ENCODE measurements at places on chromosomes 2 and 18. TPM values are rescaled to one million over a fixed set of nuclear protein-coding genes. Genes with fewer than 3 reads are reported as not detected.

NT5DC4 gene
- total RNA-seq = not detected

- DNase-seq = no peak
Observed at GRCh38 chr18:57595347-57595746, 8.8 kb upstream of the FECH start.

DNA sequence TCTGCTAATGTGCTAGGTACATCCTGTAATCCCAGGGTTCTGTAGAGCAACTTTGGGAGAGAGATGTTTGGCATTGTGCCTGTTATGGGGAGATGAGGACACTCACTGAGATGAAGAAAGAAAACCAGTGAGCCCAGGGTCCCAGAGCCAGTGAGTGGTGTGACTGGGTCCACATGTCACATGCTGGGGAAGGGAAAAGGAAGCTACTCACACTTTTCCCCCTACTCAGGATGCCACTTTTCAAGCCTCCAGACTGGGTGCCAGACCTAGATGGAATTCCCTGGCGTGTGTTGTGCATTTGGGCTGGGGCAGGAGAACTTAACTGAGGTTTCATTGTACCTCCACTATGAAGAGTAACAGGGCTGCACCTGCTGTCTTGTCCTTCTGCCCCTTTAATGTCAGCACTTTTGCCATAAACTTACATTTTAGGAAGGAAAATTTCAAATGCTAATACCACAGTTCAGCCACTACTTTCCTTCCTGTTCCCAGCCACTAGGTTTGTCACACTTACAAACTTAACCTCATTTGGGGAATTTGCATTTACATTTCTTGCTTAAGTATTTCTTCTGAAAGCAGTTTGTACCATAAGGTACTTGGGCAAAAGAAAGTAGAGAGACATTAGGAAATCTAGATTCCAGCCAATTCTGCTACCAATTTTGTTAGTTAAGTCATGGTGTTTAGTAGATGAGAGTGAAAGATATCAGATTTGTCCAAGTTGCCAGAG is 10.2 kb downstream of the INSIG2 start:
- no peak for DNase-seq

GRCh38 chr18:40907842-40908241 is 1047.2 kb upstream of the PIK3C3 start:
- DNase-seq = no peak

GRCh38 chr2:129337076-129337475 is 642.4 kb upstream of the RAB6C start:
- no peak for DNase-seq

DNA sequence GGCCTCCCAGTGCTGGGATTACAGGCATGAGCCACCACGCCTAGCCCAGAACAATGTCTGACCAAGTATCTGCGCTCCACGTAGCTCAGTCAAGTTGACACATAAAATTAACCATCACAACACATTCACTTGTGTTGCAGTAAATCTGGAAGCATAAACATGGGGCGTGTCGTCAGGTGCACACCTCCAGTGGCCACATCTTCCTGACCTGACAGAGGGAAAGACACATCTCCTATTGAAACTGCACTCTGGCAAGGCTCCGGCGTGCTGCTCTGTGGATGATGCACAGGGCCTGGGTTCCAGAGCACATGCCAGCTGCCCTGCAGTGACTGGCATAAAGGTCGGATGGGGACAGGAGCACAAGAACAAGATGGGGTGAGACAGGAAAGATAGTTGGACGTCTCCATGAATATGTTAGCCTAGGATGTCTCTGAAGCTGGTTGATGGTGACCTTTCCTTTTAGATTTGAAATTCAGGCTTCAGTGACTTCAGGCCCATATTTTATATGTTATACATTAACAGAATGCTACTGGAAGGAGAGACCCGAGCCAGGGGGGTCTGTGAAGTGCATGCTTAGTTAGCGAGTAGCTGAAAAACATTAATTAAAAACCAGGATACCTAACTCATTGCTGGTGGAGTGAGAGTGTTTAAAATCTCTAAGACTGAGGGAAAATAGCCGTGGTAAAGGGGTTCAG is 10.9 kb downstream of the IMPA2 start:
- no peak for DNase-seq

- DNase-seq = no peak
Observed at GRCh38 chr18:22233266-22233665, 63.9 kb downstream of the GATA6 start.

DNA sequence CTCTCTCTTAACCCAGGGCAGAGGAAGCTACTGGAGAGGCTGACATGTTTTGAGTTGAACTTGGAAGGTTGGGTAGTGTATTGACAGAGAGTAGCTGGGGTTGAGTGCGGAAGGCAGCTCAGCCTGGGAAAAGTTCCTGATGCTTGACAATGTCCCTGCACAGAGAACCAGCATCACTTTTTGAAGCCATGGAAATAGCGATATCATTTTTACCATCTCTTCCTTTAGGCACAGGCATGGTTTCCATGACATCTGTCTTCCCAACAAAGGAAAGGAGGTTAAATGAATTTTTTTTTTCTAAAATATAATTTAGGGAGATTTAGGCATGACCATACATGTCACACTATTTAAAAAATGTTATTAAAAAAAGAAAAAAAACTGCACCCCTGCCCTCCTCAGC is 78.3 kb upstream of the KCNE4 start:
- no peak for DNase-seq

DNA sequence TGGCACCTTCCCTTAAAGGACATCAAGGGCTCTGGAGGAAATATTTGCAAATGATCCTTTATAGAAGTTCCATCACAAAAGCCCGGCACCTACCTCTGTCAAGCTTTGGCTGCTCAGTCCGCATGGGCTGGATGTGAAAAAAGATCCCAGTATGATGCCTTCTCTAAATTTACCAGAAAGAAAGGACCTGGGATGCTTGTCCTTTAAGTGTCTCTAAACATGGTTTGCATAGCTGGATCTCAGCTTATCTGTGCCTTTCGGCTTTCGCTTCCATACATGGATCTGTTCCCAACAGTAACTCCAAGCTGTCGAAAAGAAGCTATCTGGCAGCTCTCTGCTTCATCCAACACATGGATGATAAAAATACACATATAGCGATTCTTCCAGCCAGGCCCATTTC is 60.4 kb upstream of the SLC8A1 start:
- DNase-seq = no peak

NMUR1 gene
- total RNA-seq = not detected

PUM2 gene
- total RNA-seq = 128 TPM

GRCh38 chr18:50297621-50298442 is 10.3 kb upstream of the CXXC1 start:
- no peak for DNase-seq

TGIF1 gene
- 112 TPM for total RNA-seq

GRCh38 chr18:48095726-48096125 is 165.3 kb upstream of the SMAD2 start:
- no peak for DNase-seq

DNA sequence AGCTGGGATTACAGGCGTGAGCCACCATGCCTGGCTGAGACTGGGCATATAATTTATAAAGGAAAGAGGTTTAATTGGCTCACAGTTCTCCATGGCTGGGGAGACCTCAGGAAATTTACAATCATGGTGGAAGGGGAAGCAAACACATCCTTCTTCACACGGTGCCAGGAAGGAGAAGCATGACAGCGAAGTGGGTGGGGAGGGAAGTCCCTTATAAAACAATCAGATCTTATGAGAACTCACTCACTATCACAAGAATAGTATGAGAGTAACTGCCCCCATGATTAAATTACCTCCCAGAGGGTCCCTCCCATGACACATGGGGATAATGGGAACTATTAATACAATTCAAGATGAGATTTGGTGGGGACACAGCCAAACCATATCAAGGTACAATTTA is 7.8 kb upstream of the LCLAT1 start:
- no peak for DNase-seq

- DNase-seq = no peak
Observed at GRCh38 chr18:35245719-35246317, 5.0 kb downstream of the ZNF397 start.

SOX11 gene
- 154 TPM for total RNA-seq

- no peak for DNase-seq
Observed at GRCh38 chr2:229335877-229336346, 64.8 kb upstream of the PID1 start.

GRCh38 chr2:52340171-52340570 is 1308.2 kb upstream of the NRXN1 start:
- DNase-seq = no peak

DNA sequence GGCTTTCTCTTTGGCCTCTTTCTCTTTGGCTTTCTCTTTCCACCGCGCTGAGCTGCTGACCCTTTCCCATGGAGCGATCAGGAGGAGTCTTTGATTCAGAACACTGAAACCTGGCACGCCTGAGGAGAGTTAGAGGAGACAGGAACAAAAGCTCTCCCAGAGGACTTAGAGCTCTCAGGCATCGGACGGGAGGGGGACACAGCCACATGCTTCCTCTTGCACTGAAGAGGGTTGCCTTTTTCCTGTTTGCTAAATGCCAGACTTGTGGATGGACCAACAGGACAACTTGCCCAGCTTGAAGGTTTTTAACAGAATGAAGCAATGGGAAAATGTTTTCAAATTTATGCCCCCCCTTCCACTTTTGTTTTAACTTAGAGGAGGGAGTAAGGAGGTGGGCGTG is 3.6 kb upstream of the PTPN18 start:
- no peak for DNase-seq

DNA sequence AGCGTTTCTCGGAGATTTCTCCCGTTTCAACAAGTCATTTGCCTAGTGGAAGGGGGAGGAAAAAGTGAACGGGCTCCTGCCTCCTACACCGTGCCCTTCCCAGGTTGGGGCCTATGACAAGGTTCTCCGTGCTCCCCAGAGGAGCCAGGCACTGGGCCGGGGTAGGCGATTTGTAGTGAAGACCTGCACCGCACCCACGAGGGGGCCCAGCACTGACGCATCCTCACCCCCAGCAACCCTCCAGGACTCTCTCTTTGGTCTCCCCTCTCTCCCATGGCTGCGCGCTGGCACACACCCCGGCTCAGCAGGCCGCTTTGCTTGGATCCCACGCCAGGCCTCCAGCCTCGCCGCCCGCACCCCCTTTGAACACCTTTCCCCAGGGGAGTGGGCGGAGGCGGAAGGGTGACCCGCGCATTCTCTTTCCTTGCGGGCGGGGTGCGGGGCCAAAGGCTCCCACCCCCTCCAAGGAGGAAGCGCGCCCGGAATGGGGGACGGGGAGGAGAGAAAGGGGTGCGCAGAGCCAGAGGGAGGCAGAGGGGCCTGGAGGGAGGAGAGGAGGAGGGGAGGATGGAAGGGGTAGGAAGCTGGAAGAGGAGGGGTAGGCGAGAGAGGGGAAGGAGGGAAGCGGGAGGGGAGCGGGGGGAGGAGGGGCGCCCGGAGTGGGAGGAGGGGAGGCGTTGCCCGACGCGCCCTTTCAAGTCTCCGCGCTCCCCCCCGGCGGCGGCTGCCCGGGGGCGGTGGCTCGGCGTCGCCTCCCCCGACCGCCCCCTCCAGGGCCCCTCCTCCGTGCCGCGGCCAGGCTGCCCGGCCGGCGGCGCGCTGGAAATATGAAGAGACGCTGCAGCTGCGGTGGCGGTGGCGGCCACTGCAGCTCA is at the start of gene APCDD1:
TSS of gene APCDD1 (plus strand) at position 830 of the 875 bp plus-strand sequence. CDS start 347 bp downstream, outside the sequence.
- peak; percentile 53 for DNase-seq

DNA sequence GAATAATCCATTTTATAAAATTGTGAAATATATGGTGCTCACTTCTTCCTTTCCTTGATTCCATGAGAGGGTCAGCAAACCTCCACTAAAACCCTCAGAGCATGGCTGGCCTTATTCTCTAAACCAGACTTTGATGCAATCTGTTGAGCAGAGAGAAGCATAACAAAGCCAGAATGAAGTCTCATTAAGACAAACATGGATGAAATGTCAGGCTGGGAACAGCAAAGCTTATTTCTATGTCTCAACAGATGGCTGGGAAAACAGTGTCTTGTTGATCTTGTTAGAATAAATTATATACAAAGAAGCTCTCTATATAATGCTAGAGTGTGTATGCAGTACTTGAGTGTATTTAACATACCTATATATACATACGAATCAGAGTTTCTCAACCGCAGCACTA is 227.1 kb upstream of the LYPD1 start:
- no peak for DNase-seq

GNAL gene
- 10.5 TPM for total RNA-seq

DNA sequence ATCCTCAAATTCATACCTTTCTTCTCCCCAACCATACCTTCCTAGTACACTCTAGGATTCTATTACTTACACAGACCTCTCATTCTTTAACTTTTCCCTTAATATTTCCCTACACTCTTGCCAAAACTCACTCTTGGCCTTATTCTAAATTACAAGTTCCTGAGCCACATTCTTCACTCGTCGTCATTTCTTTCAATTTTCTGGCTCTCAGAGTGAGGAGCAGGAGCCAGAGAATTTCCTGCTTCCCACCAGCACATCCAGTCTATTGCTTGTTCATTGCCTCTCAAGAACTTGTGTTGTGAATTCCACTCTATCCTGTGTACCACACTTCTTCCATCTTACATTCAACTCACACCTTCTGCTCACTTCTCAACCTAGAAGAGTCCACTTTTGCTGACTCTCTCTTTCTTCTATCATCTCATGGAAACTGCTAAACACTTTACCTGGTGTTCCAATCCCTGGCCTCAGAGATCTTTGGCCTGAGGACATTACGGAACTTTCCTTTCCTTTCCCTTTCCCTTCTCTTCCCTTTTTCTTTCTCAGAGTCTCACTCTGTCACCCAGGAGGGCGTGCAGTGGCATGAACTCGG is 171.6 kb downstream of the PLCL1 start:
- no peak for DNase-seq

GRCh38 chr2:160060297-160060696 is 2.1 kb downstream of the PLA2R1 start:
- DNase-seq = no peak

DNA sequence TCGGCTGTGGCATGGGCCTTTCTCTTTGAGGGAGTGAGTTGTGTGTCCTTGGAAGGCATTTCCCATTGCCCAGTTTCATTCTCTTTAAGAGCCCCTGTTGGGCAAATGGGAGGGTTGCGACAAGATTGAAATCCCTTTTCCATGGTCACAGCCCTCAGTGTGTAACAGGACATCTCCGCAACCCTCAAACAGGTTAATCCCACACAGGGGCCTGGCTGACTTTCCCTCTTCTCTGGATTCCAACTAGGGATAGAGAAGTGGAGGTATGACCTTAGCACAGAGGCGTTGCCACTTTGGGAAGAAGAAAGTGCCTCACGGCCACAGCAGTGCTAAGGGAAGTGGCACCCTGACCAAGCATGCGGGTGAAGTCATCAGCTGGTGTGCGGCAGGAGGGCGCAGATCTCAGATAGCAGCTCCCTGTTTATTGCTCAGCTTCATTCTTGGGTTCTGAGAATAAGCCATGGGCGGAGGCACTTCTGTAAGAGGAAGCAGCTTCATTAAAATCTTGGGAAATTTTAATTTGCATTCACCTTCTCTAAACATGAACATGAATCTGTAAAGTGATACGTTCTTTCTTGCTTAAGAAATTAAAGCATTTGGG is 256.5 kb downstream of the GBX2 start:
- DNase-seq = no peak
